ENCODE measurements at places on chromosomes 12 and 14.

- H3K4me1 ChIP-seq, result no peaks in the 10 kb centered on the region
- no peak for DNase-seq
- no peaks in the 10 kb centered on the region for H3K36me3 ChIP-seq
- H3K27me3 ChIP-seq, result no peaks in the 10 kb centered on the region
- no peak overlapping the region for H3K27ac ChIP-seq
Observed at GRCh38 chr14:23939607-23940326, 13.8 kb upstream of the DHRS4 start.

GRCh38 chr14:23041729-23042128, 283 bp upstream of the PSMB11 start:
- H3K4me1 ChIP-seq, result no peaks in the 10 kb centered on the region
- no peak overlapping the region for H3K27ac ChIP-seq
- H3K27me3 ChIP-seq, result no peaks in the 10 kb centered on the region
- H3K36me3 ChIP-seq, result no peaks in the 10 kb centered on the region
- no peak overlapping the region for H3K4me3 ChIP-seq

DNA sequence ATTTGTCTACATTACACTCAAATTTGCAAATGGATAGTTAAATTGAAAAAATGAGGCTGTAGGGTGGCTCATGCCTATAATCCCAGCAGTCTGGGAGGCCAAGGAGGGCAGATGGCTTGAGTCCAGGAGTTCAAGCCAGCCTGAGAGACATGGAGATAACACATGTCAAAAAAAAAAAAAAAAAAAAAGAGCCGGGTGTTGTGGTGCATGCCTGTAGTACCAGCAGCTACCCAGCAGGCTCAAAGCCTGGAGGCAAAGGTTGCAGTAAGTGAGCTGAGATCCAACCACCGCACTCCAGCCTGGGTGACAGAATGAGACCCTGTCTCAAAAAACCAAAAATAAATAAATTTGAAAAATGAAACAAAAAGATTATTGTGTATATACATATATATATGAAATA, 119.9 kb upstream of the MGAT4C start:
- no peaks in the 10 kb centered on the region for H3K27me3 ChIP-seq
- DNase-seq, result no peak
- H3K4me1 ChIP-seq, result no peaks in the 10 kb centered on the region
- H3K27ac ChIP-seq, result no peak overlapping the region
- no peak overlapping the region for H3K4me3 ChIP-seq

DNA sequence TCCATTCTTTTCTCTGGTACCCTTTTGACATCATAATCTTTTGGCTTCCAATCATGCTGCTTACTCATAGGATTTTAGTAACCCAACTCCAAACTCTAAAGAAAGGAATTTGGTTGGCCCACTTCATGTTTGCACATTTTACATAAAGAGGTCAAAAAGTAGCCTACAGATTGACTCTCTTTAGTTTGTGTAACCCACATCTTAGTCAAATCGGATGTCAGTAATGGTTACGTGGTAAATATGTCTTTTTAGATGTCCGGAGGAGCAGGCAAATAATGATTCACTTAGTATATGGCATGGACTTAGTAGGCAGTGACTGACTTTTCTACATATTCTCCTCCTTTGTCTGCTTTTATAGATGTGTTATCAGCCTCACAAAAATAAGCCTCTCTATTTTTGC, 711.6 kb upstream of the FOXG1 start:
- no peaks in the 10 kb centered on the region for H3K27me3 ChIP-seq
- H3K4me3 ChIP-seq, result no peak overlapping the region
- no peaks in the 10 kb centered on the region for H3K36me3 ChIP-seq
- no peak overlapping the region for H3K27ac ChIP-seq

DNA sequence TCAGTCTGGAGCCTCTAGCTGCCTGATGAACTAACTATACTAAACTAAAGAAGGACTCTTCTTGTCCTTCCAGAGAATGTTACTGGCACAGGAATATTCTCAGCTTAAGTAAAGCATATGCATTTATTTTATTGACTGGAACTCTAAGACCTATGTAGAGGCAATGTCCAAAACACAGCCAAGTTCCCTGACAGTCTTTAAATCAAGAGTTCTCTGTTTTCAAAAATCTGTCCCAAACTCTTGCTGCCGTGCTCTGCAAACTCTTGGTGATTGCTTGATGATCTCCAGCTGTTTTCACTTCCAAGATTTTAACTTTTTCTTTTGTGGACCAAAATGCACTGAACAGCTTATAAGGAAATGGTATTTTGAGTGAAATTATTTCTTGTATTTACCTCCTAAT, 67.5 kb upstream of the DAAM1 start:
- no peaks in the 10 kb centered on the region for H3K27me3 ChIP-seq
- H3K4me1 ChIP-seq, result no peaks in the 10 kb centered on the region
- H3K4me3 ChIP-seq, result no peak overlapping the region
- DNase-seq, result no peak
- no peaks in the 10 kb centered on the region for H3K36me3 ChIP-seq
- no peak overlapping the region for H3K27ac ChIP-seq

DNA sequence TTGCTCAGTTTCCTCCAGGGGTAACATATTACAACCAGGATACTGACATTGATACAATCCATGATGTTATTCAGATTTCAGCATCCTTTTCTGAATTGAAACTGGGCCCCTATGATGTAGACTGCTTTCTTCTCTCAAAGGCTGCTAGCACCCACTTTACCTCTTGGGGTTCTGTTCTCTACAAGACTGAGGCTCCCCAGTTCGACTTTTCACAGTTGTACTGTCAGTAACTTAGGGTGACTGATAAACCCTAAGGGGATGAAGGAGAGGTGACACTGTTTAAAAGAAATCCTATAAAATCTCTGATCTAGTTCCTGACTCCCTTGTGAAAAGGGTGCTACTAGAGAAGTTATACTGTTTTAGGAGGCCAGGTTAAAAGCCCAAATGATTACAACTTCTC, 818 bp downstream of the VPS33A start:
- no peak for DNase-seq
- peak overlapping the region; percentile 78 for H3K27ac ChIP-seq
- no peaks in the 10 kb centered on the region for H3K4me1 ChIP-seq
- H3K27me3 ChIP-seq, result no peaks in the 10 kb centered on the region

- no peak overlapping the region for H3K27ac ChIP-seq
- no peaks in the 10 kb centered on the region for H3K27me3 ChIP-seq
- no peak overlapping the region for H3K4me3 ChIP-seq
Observed at GRCh38 chr14:64281805-64282204, 12.4 kb downstream of the ESR2 start.

DNA sequence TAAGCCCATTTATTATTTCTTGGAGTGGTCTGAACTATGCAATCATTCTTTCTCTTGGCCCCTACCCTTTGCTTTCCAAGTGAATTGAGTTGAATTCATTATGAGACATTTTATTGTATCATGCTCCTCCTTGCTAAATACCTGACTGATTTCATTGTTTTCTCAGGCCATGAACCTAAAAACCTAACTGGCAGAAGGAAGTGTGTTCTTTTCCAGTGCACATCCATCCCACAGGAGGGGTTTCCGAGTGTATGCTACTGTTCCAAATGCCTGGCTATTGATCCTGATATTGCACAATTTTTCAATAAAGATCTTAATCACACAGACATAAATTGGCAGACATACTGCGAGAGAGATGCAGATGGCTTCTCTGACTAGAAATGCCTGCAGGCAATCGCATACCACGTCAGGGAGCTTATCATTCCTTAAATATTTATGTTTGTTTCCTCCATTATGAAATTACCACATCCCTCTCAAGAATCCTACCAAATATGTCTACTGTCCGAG, 162.2 kb upstream of the EGLN3 start:
- peak; percentile 54 for DNase-seq
- no peaks in the 10 kb centered on the region for H3K27me3 ChIP-seq
- no peaks in the 10 kb centered on the region for H3K36me3 ChIP-seq

DNA sequence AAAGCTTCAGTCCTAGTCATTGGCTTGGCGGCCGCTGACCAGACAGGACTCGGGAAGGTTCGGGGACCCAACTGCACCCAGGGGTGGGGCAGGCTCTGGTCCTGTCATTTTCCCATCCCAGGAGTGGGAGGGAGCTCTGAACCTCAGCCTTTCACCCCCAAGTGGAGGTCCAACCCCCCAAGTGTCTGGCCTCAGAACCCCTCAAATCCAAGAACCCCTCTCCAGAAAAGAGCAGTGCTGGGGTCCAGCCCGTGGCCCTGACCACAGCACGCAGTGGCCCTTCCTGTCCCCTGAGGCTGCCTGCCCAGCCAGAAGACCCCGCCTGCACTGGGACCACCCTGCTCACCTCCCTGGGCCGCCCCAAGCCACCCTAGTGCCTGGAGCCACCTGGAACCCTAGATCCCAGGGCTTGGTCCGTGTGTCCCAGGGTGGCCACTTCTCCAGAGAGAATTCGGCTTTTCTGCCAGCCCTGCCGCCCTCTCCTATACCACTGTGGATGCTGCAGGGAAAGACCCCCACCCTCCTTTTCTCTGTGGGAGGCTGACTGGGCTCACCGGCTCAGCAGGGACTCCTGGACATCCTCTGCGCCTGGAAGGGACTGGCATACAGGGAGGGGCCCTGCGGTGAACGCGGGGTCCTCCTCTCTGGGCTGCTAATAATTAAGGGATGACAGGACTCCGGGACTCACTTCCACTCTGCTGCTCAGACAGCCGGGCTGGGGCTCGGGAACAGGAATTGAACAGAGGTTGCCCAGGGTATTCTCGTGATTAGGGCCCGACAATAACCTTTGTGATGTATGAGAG, 326.9 kb upstream of the SFSWAP start:
- no peaks in the 10 kb centered on the region for H3K36me3 ChIP-seq
- H3K27me3 ChIP-seq, result peaks cover 19% of the 10 kb centered on the region
- H3K27ac ChIP-seq, result no peak overlapping the region
- DNase-seq, result no peak
- no peaks in the 10 kb centered on the region for H3K4me1 ChIP-seq

GRCh38 chr14:39218171-39218769, 15.4 kb upstream of the MIA2 start:
- H3K27me3 ChIP-seq, result no peaks in the 10 kb centered on the region
- no peak overlapping the region for H3K27ac ChIP-seq
- no peak overlapping the region for H3K4me3 ChIP-seq
- H3K4me1 ChIP-seq, result no peaks in the 10 kb centered on the region

DNA sequence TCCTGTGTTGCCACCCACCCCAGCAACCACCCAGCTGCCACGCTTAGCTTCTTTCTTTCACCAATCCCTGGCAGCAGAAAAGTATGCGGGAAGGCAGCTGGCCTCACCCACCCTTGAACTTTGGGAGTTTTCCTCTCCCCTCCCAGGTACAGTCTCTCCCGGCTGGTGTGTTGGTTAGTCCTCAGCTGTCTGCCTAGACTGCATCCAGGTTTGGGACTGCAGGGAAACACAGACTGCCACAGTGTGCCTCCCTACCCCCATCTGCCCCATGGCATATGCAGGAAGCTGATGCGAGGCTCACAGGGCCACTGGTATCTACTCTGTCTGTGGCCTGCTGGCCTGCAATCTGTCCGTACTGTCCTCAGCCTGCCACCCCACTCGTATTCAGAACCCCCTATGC, 2.1 kb downstream of the CD9 start:
- peak overlapping the region; percentile 98 for H3K27ac ChIP-seq
- H3K36me3 ChIP-seq, result no peaks in the 10 kb centered on the region
- H3K4me1 ChIP-seq, result peaks cover 57% of the 10 kb centered on the region
- no peak for DNase-seq

GRCh38 chr14:29601616-29602015, 326.0 kb downstream of the PRKD1 start:
- DNase-seq, result no peak
- no peaks in the 10 kb centered on the region for H3K27me3 ChIP-seq
- H3K4me1 ChIP-seq, result no peaks in the 10 kb centered on the region
- no peak overlapping the region for H3K27ac ChIP-seq

GRCh38 chr12:13205809-13206559, 9.5 kb downstream of the EMP1 start:
- no peaks in the 10 kb centered on the region for H3K36me3 ChIP-seq
- DNase-seq, result no peak
- no peak overlapping the region for H3K4me3 ChIP-seq
- H3K27me3 ChIP-seq, result no peaks in the 10 kb centered on the region

- no peak overlapping the region for H3K4me3 ChIP-seq
- DNase-seq, result no peak
- no peaks in the 10 kb centered on the region for H3K27me3 ChIP-seq
- no peaks in the 10 kb centered on the region for H3K4me1 ChIP-seq
- no peaks in the 10 kb centered on the region for H3K36me3 ChIP-seq
Observed at GRCh38 chr12:115062741-115063140, 378.8 kb upstream of the TBX3 start.

GRCh38 chr12:3078086-3078820, 1.1 kb downstream of the TSPAN9 start:
- no peaks in the 10 kb centered on the region for H3K4me1 ChIP-seq
- no peaks in the 10 kb centered on the region for H3K27me3 ChIP-seq
- peak overlapping the region; percentile 89 for H3K27ac ChIP-seq
- H3K36me3 ChIP-seq, result no peaks in the 10 kb centered on the region
- DNase-seq, result no peak

GRCh38 chr12:78239544-78239943, 408.9 kb downstream of the NAV3 start:
- H3K4me1 ChIP-seq, result no peaks in the 10 kb centered on the region
- H3K27ac ChIP-seq, result no peak overlapping the region
- no peak overlapping the region for H3K4me3 ChIP-seq
- no peaks in the 10 kb centered on the region for H3K36me3 ChIP-seq
- no peak for DNase-seq

- no peaks in the 10 kb centered on the region for H3K4me1 ChIP-seq
- DNase-seq, result no peak
- no peaks in the 10 kb centered on the region for H3K27me3 ChIP-seq
- peaks cover 63% of the 10 kb centered on the region for H3K36me3 ChIP-seq
- H3K4me3 ChIP-seq, result no peak overlapping the region
Observed at GRCh38 chr12:120155072-120155471, 38.5 kb upstream of the RAB35 start.

GRCh38 chr14:99571303-99571986, 32.6 kb downstream of the CCDC85C start:
- peak overlapping the region; percentile 76 for H3K27ac ChIP-seq
- peak; percentile 81 for DNase-seq
- peaks cover 78% of the 10 kb centered on the region for H3K4me1 ChIP-seq

GRCh38 chr12:57165741-57166140, 18.3 kb upstream of the LRP1-AS start:
- no peak for DNase-seq
- no peak overlapping the region for H3K4me3 ChIP-seq
- no peak overlapping the region for H3K27ac ChIP-seq
- H3K36me3 ChIP-seq, result peaks cover 7% of the 10 kb centered on the region
- H3K4me1 ChIP-seq, result no peaks in the 10 kb centered on the region

- H3K4me3 ChIP-seq, result no peak overlapping the region
- H3K4me1 ChIP-seq, result no peaks in the 10 kb centered on the region
- no peak for DNase-seq
- no peak overlapping the region for H3K27ac ChIP-seq
- no peaks in the 10 kb centered on the region for H3K36me3 ChIP-seq
Observed at GRCh38 chr12:92261071-92261470, 115.4 kb upstream of the BTG1 start.

- no peaks in the 10 kb centered on the region for H3K27me3 ChIP-seq
- H3K4me1 ChIP-seq, result no peaks in the 10 kb centered on the region
- DNase-seq, result no peak
- H3K4me3 ChIP-seq, result no peak overlapping the region
- no peak overlapping the region for H3K27ac ChIP-seq
Observed at GRCh38 chr12:93461503-93461902, 5.8 kb upstream of the MRPL42 start.

All from prostate gland (tissue), 2 donors.